Heart right ventricle (tissue), 16 donors: ENCODE measurements at places on chromosomes 5 and 9.

- DNase-seq: no peak
Measured at GRCh38 chr5:158881091-158881880, 218.4 kb downstream of the EBF1 start.

- peak; percentile 49 for DNase-seq
Measured at GRCh38 chr5:10329820-10330481, 22.2 kb upstream of the CMBL start.

- no peak for DNase-seq
Measured at GRCh38 chr9:106921341-106921899, 58.5 kb downstream of the ZNF462 start.

GRCh38 chr5:171386861-171387344, 746 bp upstream of the NPM1 start:
- DNase-seq: no peak

DNA sequence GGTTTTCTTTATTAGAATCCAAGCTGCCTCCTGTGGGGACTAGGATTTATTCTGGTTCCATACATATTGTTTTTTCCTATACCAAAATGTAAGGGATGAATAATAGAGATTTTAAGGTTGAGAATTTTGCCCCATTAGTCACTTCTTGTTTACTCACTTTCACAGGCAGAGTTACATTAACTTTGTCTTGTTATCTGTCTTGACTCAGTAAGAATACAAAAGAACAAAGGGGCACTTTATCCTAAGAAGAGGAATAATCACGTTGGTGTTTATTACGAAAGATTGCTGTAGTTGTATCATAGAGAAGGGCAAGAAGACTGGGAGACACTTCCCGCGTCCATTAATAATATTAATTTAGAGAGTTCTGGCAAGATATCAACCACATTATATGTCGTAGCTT, 599.7 kb upstream of the FTMT start:
- DNase-seq: no peak

- DNase-seq: no peak
Measured at GRCh38 chr9:38240051-38240450, 152.5 kb upstream of the ALDH1B1 start.

- no peak for DNase-seq
Measured at GRCh38 chr5:2755076-2755680, 3.7 kb upstream of the IRX2 start.

DNA sequence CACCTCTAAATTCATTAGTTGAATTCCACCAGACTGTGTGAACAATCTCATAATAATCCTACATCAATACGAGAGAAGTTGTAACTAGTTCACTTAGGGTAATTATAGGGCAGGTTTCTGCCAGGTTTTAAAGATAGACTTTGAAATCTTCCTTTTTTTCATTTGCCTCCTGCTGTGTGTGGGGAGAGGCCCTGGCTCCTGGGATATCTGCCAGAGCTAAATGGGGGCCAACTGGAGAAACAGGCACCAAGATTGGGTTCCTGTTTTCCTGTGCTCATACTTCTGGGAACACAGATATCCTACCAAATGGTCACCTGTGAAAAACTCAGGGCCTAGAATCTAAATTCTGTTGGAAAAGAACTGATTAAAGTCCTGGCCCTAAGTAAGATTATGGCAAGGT, 42.3 kb downstream of the SH3RF2 start:
- DNase-seq: no peak

DNA sequence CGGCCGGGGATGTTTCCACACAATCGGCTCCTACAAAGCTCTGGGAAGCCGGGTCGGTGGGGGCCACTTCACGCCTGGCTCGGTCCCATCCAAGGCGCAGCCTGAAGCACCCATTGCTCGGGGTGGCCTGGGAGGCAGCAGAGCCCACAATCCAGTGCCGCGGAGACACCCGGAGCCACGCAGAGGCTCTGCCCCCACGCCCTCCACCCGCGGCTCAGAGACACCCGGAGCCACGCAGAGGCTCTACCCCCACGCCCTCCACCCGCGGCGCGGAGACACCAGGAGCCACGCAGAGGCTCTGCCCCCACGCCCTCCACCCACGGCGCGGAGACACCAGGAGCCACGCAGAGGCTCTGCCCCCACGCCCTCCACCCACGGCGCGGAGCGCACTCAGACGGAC, 31.9 kb downstream of the SLC12A7 start:
- DNase-seq: no peak

- DNase-seq: no peak
Measured at GRCh38 chr5:135063056-135063445, 29.0 kb upstream of the PITX1 start.

DNA sequence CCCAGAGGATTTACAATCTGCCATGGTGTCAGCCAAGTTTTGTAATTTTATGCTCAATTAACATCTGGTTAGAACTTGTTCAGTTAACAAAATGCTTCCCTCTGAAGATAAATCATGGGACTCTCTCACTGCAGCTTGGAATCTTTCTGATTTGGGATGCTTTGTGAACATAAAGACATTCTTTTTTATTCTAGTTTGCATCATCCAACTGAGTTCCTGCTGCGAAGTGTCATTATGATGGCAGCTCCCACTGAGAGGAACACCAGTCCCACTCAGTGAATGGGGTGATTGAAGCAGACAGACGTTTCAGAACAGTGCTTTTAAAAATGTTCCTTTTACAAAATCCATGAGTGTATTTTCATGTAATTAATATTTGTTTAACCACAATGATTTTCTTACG, 863.8 kb downstream of the TLE4 start:
- DNase-seq: no peak

GRCh38 chr9:37679649-37680402, 29.1 kb downstream of the FRMPD1 start:
- DNase-seq: no peak
